ENCODE measurements at places on chromosomes 13 and 19.

DNA sequence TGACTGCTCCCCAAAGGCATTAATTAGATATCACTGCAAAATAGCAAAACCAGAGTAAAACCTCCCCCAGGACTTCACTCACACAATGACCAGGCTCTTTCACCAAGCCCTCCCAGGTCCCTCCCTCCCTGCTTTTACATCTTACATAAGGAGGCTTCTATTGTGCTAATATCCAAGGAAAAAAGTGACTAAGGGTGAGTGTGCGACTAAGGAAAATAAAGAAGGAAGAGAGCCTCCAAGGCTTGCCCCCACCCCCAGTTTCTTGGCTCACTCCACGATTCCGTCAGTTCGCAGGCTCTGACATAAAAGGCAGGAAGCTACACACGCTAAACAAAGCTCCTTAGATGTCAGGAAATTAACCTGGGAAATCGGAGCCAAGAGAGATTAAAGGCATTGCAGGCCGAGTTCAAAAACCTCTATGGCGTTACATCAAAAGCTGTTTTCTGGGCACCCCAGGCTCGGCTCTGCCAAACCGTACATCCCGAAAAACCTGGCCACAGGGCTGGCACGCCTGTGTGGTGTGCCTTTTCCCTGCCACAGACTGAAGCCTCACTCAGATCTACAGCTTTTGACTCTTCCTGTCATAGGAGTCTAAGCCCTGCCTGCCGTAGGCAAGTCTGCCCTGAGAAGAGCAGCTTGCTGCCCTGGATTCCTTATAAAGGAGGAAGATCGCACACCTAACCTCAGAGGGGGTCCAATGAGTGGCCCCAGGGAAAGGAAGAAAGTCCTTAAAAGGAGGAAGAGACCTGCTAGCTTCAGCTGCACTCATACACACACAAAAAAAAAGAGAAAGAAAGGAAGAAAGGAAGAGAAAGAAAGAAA lies 67.0 kb upstream of the SERP2 start:
- no peak for DNase-seq

DNA sequence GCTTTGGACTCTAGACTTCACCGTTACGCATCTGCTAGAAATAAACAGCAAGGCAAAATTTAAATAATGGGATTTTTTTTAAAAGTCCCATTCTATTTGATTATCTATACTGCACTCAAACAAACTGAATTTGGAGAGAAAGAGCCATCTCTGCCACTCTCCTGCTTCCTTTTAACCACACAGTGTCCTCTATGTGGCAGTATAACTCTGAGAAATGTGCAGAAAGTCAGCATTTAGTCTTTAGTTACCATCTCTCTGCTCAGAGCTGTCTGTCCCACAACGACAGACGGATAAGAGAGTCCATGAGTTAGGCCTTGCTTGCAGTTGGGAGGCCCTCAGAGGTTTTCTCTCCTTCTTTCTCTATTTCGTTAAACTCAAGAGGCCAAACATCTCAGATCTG lies 21.2 kb downstream of the CCNA1 start:
- no peak for DNase-seq

GRCh38 chr19:17942582-17943273 lies 9.9 kb downstream of the CCDC124 start:
- no peak for DNase-seq

DNA sequence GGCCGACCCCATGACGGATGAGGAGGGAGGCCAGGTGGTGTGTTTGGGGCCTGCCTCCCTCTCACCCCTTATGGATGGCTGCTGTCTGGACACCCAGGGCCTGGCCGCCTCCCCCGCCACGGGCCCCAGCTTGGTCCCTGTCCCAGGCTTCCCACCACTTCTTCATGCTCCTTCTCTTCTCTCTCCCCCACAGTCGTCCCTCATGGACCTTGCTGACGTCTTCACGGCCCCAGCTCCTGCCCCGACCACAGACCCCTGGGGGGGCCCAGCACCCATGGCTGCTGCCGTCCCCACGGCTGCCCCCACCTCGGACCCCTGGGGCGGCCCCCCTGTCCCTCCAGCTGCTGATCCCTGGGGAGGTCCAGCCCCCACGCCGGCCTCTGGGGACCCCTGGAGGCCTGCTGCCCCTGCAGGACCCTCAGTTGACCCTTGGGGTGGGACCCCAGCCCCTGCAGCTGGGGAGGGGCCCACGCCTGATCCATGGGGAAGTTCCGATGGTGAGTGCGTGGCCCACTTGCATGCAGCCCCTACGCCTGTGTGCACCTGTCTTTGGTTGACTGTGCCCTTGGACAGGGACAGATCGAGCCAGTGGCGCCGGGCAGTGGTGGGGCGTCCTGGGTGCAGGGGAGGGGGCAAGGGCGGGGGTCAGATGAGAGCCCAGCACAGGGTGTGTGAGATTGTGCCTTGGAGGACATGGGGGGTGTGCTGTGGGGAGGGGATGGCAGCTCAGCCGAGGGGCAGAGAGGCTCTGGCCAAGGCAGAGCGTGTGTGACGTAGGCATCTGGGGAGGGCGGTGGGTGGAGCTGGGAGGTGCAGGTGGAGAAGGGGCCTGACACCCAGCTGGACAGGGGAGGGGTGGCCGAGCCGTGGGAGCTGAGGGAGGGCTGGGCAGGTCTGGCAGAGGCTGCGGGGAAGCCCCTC lies 16.8 kb downstream of the EPN1 start:
- no peak for DNase-seq

DNA sequence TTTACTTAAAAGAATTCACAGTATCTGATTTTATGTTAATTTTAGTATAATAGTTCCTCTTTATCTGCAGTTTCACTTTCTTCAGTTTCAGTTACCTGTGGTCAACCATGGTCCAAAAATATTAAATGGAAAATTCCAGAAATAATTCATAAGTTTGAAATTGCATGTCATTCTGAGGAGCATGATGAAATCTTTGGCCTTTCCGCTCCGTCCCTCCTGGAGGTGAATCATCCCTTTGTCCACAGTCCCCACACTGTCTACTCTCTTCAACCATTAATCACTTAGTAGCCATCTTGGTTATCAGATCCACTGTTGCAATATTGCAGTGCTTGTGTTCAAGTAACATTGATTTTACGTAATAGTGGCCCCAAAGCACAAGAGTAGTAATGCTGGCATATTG lies 26.9 kb downstream of the SLITRK6 start:
- no peak for DNase-seq

GRCh38 chr19:14081797-14082674 lies 3.5 kb downstream of the C19orf67 start:
- no peak for DNase-seq

DNA sequence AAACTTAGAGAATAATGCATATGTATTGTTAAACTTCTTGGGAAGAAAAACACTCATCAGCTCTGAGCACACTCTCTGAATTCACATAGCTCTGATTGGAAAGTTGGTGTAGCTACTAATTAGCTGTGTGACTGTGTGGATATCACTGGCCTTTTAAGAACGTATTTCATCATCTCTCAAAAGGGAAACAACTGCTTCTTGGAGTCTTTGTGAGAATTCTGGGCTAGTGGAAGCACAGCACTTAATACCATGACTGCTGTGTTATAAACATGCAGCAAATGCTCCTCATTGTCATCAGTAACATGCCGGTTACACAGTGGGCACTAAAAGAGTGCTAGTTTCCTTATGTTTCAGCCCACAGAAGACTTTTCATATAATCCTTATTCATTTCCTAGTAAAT lies 220.9 kb upstream of the CSNK1A1L start:
- no peak for DNase-seq
